Hematopoietic multipotent progenitor cell treated with erythropoietin and hydrocortisone succinate and interleukin-3 and kit ligand, for 8 days (in vitro differentiated cells): ENCODE measurements at places on chromosomes 12 and 14.

DNA sequence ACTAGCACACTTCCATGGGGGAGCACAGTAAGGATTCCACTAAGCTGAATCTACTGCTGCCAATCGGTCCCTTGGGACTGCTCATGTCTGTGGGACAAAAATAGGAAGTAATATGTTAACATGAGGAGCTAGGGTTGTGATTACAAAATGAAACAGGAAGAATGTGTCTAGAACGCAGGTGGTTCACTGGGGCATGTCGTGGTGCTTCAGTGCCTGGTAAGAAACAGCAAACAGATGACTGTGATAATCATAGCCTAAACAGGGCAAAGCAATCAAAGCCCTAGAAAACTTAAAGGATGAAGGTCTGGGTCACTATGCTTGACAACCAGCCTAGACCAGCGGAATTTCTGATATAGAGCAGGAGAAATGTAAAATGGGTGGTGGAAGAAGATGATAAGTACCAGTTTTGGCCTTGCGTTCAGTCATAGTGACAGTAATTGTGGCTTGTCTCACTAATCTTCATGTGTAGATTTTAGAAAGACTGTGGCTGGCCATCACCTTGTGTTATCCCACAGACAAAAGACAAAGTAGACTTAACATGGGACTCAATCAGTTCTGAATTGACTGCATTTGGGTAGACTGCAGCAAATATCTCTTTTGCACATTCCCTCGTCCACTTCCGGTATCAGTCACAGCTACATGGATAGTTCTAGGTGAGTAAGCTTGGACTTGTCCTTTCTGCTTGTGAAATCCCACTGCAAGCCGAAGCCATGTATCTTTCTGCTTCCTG, 51.4 kb downstream of the WASHC3 start:
- no peak for DNase-seq

GRCh38 chr12:127650626-127651025, 616.3 kb upstream of the TMEM132C start:
- no peak for DNase-seq

- DNase-seq, result no peak
Measured at GRCh38 chr12:113847856-113848255, 118.3 kb downstream of the RBM19 start.

- no peak for DNase-seq
Measured at GRCh38 chr14:33110737-33111443, 172.2 kb downstream of the NPAS3 start.

- DNase-seq, result no peak
Measured at GRCh38 chr12:104571328-104571727, 114.6 kb downstream of the CHST11 start.

GRCh38 chr14:99774556-99775307, 18.5 kb upstream of the EML1 start:
- no peak for DNase-seq

DNA sequence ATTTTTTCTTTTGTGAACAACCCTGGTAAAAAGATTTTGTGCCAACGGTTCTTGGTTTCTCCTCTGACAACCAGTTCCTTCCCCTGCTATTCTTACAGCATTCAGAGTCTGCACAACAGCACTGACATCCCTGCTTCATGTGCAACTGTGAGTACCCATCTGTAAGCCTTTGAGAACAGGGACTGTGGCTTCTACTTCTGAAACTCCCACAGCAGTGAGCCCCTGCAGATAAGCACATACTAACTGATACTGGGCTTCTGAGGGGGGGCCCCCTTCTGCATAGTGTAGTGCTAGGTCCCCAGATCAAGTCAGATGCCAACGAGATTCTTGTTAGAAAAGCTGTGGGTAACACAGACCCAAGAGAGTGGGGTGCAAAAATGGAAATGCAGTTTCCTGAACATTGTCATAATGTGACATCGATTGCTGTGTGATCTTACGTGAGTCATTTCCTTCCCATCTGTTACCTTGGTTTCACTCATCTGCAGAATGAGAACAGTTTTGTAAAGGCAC, 11.1 kb upstream of the NINJ2 start:
- DNase-seq, result peak; percentile 55

DNA sequence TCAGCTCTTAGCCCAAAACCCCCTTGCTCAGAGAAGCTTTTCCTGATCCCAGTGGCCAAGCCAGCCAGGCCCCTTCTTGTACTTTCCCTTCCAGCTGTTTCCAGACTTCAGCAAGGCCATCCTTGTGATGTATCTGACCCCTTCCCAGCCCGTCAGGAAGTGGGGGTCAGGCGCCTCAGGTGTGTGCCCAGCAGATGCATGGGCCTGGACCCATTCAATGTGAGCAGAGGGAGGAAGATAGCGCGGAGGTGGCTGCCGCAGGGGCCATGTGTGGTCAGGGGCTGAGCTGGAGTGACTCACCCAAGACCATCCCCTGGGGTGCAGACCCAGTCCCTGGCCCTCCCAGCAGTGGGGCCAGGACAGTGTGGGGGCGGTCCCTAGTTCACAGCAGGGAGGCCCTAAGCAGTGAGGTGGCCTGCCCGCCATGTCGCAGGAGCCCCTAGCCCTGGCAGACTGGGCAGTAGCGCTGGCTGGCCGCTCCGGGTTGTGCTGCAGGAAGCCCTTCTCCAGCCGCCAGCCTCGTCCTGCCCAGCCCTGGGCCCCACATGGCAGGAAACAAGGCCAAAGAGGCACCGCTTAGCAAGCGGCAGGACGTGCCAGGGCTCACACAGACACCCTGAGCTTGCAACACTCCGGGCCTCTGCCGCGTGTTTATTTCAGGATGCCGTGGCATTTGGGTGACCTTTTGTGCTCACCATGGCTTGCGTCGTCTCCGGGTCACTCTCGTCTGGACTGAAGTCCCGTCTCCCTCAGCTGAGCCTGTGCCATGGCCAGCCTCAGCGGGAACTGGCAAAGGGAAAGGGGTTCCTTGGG, 12.0 kb downstream of the ADSS1 start:
- DNase-seq, result no peak

DNA sequence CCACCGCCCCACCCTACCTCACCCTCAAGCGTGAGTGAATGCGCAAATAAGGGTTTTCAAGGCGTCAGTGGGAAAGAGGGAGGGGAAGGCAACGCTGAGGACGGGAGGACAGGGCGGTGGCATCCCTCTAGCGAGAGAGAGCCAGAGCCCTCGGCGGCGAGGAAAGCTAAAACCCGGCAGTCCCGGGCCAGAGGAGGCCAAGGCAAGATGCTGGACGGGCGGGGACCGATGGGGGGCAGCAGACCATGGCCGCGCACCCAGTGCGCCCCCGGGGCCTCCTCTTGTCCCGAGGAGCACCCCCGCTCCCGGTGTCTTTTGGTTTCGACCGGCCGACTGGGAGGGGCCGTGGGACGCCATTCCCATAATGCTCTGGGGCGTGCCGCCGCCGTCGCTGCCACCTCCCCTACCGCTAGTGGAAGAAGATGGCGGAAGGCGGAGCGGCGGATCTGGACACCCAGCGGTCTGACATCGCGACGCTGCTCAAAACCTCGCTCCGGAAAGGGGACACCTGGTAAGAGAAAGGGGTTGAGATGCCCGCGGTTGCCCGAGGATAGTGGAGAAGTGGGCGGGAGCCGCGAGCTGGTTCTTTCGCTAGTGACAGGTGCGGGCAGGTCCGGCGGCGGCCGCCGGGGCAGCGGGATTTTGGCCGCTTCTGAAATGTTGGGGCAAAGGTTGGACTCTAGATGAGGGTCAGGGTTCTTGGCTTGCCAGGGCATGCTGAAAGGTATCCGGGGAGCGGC, at the start of gene USP15:
USP15 (plus strand) TSS at position 412 of the 740 bp plus-strand sequence; CDS start at position 423, 11 bp downstream.
- peak; percentile 96 for DNase-seq

GRCh38 chr14:69664865-69665526, 53.6 kb downstream of the SUSD6 start:
- DNase-seq, result no peak

DNA sequence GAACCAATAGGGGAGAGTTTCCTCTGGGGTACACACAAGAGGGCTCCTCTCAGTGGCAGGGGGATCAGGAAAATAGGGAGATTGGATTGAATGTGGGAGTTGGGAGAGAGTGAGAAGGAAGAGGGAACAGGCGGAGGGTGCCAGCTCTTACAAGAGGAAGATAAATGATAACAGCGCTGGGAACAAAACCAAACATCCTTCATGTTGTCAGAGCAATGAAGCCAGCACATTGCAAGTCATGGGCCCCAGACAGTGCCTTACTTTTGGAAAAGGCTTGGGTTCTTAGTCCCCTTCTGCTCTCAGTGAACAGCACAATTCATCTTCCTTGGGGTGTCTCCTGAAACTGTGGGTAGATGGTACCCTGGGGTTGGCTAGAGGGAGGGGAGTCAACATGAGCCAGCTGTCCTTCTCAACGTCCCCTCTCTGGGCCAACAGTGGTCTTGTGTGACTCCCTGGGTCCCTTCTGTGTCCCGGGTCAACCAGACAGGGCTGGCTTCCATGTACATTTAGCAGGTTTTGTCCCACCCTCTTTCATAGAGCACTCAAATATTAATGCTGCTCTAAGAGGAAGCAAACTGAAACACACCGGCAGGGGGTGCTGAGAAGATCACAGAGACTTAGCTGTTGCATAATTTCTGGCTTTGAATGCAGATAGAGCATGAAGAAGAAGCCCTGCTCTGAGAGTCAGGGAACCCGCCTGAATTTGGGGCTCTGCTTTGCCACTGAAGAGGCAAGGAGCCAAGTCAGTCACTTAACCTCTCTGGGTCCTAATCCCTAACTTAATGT, 138.5 kb downstream of the ESRRB start:
- DNase-seq, result peak; percentile 56

GRCh38 chr12:50453872-50454271, 50.9 kb upstream of the DIP2B start:
- DNase-seq, result no peak

DNA sequence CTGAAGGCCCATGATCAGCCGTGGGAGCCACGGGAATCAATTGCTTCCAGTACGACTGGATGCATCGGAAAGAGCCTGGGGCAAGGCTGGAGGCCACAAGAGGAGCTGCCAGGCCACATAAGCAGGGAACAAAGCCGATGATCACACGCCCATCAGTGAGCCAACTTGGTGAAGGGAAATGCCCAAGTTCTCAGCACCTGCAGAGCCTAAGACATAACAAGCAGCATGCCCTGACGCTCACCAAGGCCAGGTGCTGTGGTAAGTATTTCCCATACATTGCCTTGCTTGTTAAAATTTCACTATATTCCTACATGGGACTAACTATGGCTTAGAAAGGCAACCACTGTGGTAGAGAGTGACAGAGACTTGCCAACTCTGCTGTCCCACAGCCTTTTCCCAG, 555.9 kb downstream of the BCL11B start:
- no peak for DNase-seq

- no peak for DNase-seq
Measured at GRCh38 chr12:90858252-90858651, 96.7 kb downstream of the CCER1 start.

- no peak for DNase-seq
Measured at GRCh38 chr12:64598831-64599230, 11.5 kb upstream of the RASSF3 start.

- no peak for DNase-seq
Measured at GRCh38 chr12:79128956-79129355, 264.4 kb downstream of the SYT1 start.

DNA sequence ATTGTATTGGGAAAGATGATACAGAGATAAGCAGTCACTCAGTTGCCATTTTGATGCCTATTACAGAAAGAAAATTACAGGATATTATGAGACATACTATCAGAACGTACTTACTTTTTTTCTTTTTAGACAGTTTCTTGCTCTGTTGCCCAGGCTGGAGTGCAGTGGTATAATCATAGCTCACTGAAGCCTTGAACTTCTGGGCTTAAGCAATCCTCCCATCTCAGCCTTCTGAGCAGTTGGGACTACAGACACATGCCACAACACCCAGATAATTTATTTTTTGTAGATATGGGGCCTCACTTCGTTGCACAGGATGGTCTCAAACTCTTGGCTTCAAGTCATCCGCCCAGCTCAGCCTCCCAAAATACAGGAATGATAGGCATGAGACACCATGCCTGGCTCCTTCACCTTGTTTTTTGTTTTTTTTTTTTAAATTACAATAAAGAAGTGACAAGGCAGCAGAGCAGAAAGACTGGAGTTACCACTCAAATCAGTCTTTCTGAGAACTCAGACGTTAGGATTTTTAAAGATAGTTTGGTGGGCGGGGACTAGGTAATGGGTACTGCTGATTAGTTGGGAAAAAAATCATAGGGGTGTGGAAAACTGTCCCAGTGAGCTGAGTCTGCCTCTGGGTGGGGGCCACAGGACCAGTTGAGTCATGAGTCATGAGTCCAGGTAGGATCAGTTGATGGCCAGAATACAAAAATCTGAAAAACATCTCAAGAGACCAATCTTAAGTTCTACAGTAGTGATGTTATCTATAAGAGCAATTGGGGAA, 11.5 kb upstream of the CPM start:
- no peak for DNase-seq

- DNase-seq, result no peak
Measured at GRCh38 chr12:58248599-58248998, 307.2 kb downstream of the ATP23 start.

GRCh38 chr12:75508159-75508558, 3.2 kb downstream of the KRR1 start:
- DNase-seq, result no peak

DNA sequence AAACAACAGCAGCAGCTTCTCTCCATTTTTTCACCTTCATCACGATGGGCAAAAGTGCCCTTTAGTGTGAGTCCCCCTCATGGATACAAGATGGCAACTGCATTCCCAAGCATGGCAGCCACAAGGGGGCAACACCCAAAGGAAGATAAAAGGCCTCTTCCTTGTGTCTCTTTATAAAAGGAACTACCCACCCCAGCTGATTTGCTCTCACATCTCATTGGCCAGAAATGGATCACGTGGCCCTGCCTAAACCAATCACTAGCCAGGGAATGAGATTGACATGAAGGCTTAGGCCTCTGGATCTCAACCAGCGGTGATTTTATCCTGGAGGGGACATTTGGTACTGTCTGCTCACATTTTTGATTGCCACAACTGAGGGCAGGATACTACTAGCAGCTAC, 21.9 kb upstream of the IFT81 start:
- DNase-seq, result peak; percentile 84

DNA sequence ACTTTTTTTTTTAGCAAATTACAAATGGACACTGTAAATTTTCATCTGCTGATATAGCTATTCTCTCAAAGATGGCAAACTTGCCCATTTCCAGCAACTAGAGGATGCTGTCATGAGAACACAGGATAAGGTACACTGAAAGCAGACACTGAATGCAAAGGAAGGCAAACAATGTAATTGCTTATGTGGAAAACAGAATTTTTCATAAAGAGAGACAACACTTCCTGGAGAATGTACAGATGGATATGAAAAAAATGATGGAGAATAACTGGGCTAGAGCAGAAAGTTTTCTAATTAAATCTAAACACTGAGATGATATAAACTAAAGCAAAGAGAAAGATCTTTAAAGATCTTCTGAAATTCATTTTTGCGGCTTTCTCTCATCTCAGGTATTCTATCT, 581 bp downstream of the CD69 start:
- peak; percentile 35 for DNase-seq

DNA sequence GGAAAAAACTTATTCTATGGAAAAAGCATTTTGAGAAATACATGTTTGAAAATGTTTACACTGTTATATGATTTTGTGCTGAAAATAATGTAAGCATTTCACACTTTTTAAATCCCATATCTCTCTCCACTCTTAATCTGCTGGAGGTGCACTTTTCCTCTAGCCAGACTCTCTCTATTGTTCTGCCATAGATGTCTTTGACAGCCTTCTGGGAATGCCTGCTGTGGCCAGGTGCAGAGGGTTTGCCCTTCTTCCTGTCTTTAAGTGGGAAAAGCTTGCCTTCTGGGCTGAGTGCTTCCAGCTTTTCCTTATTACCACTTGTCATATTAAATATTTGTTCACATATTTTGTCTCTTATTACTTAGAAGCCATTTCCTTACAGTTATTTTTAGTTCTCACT, 60.1 kb upstream of the PPM1H start:
- no peak for DNase-seq

GRCh38 chr14:81990312-81990761, 456.7 kb upstream of the SEL1L start:
- peak; percentile 55 for DNase-seq
